ENCODE measurements at places on chromosomes 1 and 21.

- DNase-seq = no peak
Measured at GRCh38 chr1:7032992-7033391, 247.7 kb downstream of the CAMTA1 start.

- no peak for DNase-seq
Measured at GRCh38 chr1:181060066-181060465, 26.3 kb downstream of the MR1 start.

DNA sequence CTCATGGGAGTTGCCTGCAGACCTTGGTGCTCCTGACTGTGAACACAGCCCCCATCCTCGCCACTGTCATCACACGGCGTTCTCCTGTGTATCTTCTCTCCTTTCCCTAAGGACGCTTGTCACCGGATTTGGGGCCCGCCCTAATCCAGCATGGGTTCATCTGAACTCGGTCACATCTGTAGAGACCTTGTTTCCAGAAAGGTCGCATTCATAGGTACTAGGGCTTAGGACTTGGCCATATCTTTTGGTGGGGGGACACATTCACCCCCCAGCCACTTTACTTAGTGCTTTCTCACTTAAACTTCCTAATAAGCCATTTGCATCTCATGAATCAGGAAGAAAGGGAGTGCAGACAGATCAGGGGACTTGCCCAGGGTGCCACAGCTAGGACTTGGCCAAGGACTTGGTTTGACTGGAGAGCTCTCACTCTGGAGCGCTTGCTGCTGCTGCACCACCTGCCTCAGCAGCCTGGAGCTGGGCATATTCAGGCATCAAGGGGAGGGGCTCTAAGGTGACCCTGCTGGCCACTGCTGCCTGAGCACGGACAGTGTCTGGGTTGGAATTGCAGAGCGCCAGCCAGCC is 9.7 kb downstream of the NPPA start:
- DNase-seq = no peak

DNA sequence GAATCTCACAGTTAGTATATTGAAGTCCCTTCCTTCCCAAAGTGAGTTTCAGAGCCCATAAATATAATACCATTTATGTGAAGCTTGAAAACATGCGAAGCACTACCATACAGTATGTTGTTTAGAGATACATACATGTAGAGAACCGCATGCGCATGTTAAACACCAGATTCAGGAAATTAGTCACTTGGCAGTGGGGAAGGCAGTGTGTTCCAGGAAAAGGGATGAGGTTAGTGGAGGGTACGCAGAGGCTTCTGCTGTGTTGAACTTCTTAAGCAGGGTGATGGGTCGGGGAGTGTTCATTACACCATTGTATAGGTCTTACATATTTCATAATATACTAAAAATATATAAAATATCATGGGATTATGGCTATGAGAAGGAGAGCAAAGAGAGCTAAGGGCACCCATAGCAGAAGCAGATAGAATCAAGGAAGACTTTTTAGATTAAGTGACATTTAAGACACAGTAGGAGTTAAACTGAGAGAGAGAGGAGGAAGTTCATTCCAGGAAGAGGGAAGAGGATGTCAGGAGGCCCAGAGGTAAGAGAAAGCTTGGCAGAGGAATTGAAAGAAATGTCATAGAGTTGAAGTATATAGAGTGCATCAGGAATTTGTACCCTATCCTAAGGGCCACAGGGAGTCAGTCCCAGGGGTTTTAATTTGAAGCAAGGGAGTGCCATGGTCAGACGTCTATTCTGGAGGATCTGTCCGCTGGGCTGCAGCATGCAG is 43.5 kb upstream of the SARS1 start:
- no peak for DNase-seq

- DNase-seq = peak; percentile 24
Measured at GRCh38 chr1:162056043-162056442, 13.4 kb upstream of the NOS1AP start.
